KG1 (cell line): ENCODE measurements at places on chromosomes 2 and 18.

DNA sequence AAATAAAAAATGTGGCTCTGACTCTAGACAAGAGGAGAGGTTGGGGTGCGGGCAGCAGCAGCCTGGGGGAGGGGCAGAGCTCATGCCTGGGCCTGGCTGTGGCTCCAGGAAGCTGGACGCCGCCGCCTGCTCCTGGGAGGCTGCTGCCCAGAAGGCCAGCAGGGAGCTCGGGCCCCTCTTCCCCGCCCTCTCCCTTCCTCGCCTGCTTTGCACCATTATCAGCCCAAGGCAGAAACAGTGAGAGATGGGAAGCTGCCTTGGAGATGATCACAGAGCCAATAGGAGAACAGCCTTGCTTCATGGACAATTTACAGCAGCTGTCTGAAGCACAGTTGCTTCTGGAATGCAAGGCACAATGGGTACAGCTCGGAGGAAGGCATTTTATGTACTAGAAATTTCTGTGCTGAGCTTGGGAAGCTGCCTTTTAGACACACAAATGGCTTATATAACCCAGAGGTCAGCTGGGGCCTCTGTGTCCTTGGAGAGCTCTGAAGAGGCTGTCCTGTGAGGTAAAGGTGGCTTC is 55.3 kb upstream of the AFF3 start:
- DNase-seq, result no peak

DNA sequence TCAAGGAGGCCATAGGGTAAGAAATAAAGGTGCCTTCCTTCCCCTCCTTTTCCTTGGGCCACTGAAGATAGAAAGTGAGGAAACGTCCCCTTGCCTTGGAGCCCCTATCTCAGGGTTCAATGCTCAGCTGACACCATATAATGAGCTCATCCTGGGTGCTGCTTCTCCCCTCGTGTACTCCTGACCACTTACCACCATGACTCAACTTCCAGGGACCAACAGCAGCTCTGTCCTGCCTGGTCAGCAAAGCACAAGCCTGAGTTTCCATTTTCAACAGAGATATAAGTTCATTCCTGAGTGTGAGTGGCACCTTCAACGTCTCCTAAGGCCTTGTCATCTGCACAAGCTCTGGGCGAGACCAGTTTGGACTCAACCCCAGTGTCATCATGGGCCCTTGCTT is 151.2 kb downstream of the CAPN13 start:
- DNase-seq, result no peak

DNA sequence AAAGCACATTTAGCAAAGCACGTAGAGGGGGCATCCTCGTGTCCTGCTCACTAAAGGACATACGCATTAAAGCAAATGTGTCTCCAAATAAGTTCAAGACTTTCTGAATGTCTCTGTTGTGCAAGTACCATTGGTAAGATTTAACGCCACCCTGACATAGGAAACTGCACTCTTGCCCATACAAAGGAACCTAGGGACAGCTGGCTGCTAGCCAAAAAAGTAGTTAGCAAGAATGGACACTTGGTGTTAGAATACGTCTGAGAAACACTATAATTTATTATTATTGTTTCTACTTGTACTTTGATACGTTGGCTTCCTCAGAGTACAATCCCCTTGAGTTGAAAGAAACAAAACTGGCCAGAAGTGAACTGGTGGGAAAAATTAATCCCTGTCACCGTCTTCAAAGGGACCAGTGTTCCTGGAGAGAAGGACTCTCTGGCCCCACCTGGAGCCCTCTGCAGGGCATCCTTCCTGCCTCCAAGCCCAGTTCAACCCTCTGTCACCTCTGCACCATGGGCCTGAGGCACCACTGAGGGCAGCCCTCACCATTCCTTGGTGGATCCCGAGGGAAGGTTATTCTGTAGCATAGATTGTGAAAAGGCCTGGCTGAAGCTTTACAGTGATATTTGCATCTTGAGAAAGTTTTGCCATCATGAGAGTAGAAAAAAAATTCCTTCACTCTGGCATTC is 51.4 kb upstream of the APCDD1 start:
- no peak for DNase-seq

GRCh38 chr2:10920764-10921388 is 9.1 kb downstream of the KCNF1 start:
- DNase-seq, result no peak

DNA sequence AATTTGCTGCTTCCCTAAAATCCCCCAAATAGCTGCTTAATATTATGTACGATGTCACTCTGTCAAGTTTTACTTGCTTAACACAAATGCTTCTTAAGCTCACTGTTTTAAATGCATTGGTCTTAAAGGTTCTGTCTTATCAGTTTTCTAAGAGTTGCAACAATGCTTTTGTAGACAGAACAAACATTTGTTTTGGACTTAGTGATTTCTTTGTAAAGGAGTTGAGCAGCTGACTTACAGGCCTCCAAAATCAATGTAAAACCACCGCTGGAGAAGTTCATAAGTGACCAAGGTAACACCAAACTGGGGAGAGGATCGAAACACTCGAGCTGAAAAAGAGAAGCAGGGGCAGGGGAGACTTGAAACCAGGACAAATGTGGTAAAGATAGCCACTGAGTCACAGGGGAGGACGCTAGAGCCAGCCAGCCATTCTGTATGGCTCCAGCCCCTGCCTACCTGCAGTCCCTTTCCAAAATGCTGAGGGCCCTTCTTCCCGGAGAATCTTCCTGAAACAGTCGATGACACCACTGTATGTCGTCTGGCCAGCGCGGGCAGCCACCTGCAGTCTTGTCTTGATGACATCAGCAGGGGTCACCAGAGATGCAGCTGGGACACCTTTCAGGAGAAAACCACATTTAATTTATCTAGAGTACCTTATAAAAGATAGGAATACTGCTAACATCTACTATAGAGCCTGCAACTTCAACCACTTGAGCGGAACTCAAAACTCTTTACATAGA is 100.2 kb downstream of the DYNC1I2 start:
- no peak for DNase-seq

- DNase-seq, result no peak
These were observed 240.6 kb upstream of the NT5C1B start for GRCh38 chr2:18829976-18830375.

- no peak for DNase-seq
These were observed 11.2 kb downstream of the CFLAR start for GRCh38 chr2:201127152-201127511.

- DNase-seq, result no peak
These were observed 514.5 kb upstream of the CDH2 start for GRCh38 chr18:28691496-28691840.

GRCh38 chr2:10009811-10010781 is 33.3 kb upstream of the KLF11 start:
- DNase-seq, result no peak

GRCh38 chr2:158745067-158745865 is 49.9 kb upstream of the DAPL1 start:
- peak; percentile 20 for DNase-seq

DNA sequence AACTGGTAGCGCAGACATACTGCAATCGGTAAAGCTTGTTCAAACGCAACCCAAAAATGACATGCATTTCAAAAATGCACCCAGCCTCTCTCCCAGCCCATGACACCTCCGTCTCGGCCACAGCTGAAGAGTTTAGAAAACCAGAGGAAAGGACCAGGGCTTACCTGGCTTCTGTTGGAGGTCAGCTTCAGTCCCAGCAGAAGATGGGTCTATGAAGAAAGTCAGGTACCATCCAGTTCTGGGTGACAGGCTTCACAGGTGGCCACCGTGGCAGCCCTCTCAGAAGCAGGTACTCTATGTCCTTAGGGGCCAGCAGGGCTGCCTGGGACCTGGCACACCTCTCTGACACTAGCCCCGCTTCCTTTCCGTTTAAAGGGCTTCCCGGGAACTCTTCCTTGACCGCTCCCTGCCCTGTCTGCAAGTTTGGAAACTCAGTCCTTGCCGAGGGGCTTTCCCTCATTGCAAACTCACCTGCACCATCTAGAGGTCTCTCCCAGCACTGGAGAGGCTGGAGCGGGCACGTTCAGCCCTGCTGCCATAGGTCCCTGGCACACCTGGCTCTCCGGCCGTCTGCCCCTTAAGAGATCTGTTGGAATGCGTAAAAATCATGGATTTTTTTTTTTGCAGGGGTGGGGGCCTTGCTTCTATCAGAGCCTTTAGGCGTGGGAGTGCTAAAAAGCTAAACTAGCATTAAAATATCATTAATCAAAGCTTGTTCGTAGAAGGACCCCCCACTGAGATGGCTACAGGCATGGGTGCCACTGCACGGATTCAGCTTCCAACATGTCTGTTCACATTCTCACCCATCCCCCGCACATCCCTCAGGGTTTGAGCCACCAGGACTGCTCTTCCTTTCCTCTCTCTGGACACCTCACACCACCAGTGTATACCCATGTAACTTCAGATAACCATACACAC is at the start of gene EDAR:
Gene EDAR, minus strand, starts transcription at position 425 of the 918 bp plus-strand sequence. CDS start 58,206 bp downstream, outside the sequence.
- no peak for DNase-seq

DNA sequence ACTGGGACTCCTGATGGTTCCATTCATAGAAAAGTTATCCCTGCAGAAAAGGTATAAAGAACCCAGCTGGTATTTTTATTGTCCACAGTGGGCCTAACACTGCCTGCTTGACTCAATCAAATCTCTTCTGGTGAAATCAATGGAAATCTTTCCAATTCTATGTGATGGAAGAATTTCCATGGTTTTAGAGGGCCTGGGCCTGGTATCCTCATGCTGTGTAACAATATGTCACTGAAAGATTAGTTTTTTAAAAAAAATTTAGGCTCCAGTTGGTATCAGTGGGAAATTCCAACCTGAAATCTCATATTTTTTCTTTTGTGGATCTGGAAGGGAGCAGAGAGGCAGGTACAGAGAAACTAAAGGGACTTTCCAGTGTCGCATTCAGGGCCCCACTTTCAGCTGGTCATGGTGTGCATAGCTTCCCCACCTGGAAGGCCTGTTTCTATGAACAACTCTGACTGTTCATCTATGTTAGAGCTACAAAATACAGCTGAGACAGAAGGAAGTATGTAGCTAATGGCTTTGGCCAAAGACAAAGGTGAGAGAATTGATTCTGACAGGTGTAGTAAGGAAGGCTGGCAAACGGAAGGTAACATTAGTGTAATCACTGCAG is 20.9 kb downstream of the NEB start:
- no peak for DNase-seq

DNA sequence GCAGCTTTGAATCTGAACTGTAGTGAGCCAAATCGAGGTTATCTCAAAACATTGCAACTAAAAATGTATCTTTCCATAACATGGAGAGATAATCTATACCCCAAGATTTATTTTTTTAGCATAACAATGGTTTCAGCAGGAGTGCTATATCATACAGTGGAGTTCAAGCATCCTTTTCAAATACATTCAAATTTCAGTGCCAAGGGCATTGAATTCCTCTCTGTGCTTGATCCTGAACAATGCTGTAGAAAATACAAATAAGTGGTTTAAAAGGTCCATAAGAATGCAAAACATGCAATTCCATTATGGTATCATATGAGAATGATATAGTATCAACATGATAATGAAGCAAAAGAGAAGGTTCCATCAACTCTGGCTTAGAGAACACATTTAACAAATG is 201.7 kb downstream of the TXNL1 start:
- no peak for DNase-seq

DNA sequence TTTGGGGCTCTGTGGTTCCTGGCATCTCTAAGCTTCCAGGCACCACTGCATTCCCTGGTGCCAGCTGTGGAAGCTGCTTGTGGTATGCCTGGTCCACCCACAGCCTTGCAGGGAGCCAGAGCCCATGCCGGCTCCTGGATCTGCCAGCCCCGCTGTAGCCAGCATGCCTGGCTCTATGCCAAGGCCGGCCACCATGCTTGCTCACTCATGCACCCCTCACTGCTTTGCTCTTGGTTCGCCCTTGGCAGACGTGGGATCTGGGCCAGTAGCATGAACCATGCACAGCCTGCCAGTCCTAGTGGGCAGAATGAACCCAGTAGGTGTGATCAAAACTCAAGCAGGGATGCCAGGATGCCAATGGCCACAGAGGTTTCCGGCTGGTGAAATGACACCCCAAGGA is 634.2 kb upstream of the TMEFF2 start:
- DNase-seq, result no peak

DNA sequence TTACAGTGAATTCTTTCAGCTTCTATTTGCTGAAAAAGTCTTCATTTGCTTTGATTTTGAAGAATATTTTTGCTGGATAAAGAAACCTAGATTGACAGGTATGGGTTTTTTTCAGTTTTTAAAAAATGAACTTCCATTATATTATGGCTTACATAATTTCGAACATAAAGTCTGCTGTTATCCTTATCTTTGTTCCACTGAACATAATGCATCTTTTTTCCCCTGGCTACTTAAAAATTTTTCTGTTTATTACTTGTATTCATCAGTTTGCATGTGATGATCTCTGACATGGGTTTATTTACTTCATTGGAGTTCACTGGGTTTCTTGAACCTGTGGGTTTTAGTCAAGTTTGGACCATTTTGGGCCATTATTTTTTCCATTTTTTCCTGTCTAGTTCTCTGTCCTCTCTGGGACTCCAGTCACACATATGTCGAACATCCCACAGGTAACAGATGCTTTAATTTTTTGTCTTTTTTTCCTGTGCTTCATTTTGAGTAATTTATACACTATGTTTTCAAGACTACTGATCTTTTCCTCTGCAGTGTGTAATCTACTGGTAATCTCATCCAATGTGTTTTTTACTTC is 33.1 kb downstream of the SEC11C start:
- no peak for DNase-seq

DNA sequence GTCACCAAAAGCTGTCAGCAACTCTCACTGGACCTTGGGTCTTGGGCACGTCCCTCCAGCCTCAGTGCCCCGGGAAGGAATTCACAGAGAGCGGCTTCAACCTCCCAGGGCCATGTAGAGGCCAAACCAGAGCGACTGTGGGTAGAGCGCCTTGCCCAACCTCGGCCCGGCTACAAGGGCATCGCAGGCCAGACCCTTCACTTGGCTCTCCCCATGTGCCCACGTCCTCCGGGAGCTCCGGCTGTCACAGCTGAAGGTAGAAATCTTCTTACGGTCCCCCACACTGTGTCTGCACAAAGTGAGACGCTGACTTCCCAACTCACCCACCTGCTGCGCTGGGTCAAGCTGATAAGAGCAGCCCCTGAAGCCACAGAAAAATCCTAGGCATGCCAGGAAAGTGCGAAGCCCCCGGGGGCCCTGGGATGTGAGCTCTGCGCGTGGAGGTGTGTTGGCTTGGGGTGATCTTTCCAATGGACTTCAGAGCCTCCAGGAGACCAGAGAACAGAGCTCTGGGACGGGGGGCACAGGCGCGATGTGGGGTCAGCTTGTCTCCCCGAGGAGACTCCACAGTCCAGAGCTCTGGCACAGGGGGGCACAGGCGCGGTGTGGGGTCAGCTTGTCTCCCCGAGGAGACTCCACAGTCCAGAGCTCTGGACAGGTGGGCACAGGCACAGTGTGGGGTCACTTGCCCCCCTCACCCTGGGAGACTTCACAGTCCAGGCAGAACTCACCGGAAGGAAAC is 105.5 kb downstream of the RTP5 start:
- DNase-seq, result no peak
